Thoracic aorta (tissue), 2 donors: ENCODE measurements at places on chromosomes 7 and 10.

- no peak for DNase-seq
These were observed 391.4 kb upstream of the AKR1E2 start for GRCh38 chr10:4434516-4435071.

DNA sequence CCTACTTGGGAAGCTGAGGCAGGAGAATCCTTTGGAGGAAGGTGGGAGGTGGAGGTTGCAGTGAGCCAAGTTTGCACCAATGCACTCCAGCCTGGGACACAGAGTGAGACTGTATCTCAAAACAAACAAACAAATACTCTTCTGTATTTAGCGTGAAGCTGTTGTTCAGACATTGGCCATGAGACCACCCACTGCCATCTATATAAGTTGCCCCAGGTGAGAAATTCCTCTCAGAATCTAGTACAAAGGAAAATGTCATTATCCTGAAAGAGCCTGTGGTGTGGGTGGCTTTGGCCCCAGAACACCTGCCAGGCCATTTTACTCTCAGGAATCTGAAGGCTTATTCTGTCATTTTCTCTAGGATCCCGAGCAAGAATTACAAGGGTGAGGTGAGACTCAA, 4.0 kb upstream of the FRMD4A start:
- DNase-seq, result no peak

- DNase-seq, result no peak
These were observed 62.3 kb upstream of the ARHGAP12 start for GRCh38 chr10:31990937-31991336.

DNA sequence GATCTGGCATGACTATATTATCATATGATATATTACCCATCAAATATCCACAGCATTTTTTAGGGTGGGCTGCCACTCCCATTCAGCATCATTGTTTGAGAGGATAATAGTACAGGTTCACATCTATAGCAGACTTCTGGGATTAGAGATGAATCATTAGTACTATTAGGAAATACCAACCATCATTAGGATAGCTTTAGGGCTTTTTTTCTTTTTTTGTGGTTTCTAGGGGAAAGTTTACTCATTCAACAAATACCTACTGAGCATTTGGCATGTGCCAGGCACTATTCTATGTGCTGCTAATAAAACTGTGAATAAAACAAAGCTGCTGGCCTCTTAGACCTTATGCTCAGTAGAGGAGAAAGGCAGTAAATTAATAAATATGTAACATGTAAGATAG, 40.6 kb downstream of the NHLRC2 start:
- no peak for DNase-seq

- no peak for DNase-seq
These were observed 110.8 kb downstream of the REEP3 start for GRCh38 chr10:63631991-63632390.

- DNase-seq, result no peak
These were observed 74.6 kb upstream of the NKX6-2 start for GRCh38 chr10:132860532-132860931.

DNA sequence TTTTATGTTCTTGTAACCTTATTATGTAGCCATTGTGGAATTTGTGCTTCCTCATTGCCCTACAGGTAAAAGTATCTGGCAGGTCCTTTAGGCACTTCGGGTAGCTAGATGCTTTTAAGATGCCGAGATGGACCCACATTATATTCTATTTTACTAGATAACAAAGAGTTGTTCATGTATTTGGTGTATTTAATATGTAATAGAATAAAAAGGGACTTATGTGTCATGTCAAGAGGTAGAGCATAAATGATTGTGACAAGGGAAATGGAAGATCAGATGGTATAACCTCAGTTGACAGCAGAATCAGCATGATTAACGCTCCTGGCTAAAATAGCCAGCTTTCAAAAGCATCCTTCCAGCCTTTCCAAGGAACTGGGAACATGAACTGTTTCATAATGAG, 50.6 kb downstream of the NPY start:
- DNase-seq, result no peak

GRCh38 chr7:75969182-75969581, 25.2 kb downstream of the TMEM120A start:
- no peak for DNase-seq

DNA sequence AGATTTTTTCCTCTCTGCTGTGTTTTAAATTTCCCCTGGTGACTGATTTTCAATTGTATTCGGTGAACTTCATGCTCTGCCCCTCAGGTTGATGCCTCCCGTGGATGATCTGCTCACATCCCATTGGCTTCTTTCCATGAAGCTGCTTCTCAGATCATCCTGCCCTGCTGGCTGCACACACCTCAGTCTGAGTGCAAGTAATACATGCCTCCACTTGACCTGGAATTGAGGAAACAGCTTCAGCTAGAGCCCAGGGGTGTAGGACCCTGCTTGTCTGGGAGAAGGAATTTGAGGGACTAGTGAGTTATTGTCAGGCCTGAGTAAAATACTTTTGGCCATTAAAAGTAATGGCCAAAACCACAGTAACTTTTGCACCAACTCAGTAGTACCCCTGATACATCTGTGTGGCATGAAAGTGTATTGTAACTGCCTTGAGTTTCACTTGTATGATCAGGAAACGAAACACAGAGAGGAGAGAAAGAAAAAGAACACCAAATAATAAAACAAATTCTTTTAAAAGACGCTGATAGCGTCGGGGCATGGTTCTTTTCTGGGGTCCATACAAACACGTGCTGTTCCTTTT, 49.4 kb downstream of the SPAM1 start:
- no peak for DNase-seq

- no peak for DNase-seq
These were observed 24.7 kb downstream of the ADCYAP1R1 start for GRCh38 chr7:31076641-31077310.

- no peak for DNase-seq
These were observed 152.4 kb upstream of the CELF2 start for GRCh38 chr10:10865303-10865702.

DNA sequence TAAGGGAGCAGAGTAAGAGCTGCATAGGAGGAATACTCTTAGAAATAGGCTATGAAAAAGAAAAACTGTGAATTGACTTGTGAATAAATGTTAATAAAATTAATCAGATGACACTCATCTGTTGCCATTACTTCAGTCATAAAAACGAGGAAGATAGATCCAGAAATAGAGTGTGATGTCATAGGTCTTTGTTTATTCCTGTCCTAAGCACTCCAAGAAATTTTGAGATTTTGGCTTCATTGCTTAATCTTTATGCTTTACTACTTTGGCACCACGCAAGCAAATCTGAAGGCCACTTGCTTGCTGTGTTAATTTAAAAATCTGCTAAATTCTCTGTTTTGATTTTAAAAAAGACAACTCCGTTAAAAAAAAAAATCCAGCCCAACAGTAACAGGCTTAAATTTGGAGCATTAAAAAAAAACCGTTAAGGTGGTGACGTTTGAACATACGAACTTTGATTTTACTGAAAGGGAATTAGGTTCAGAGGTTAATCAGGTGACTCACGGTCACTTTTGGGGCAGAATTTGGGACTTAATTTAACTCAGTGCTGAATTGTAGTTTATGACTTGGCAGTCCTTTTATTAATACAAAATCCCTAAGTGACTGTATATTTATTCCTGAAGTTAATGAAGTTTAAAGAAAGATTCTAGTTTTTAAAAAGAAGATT, 3.4 kb downstream of the IFRD1 start:
- DNase-seq, result no peak

DNA sequence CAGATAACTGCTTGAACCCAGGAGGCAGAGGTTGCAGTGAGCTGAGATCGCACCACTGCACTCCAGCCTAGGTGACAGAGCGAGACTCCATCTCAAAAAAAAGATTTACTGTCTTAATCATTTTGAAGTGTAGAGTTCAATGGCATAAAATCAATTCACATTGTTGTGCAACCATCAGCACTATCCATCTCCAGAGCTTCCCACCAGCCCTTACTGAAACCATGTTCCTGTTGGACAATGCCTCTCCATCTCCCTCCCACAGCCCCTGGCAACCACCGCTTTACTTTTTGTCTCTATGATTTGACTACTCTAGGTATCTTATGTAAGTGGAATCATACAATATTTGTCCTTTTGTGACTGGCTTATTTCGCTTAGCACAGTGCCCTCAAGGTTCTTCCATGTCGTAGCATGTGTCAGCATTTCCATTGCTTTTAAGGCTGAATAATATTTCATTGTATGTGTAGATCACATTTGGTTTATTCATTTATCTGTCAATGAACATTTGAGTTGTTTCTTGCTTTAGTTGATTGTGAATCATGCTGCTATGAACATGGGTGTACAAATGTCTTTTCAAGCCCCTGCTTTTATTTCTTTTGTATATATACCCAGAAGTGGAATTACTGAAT, 33.1 kb downstream of the NACAD start:
- DNase-seq, result no peak

GRCh38 chr10:61904733-61905725, 3.5 kb downstream of the ARID5B start:
- DNase-seq, result no peak

DNA sequence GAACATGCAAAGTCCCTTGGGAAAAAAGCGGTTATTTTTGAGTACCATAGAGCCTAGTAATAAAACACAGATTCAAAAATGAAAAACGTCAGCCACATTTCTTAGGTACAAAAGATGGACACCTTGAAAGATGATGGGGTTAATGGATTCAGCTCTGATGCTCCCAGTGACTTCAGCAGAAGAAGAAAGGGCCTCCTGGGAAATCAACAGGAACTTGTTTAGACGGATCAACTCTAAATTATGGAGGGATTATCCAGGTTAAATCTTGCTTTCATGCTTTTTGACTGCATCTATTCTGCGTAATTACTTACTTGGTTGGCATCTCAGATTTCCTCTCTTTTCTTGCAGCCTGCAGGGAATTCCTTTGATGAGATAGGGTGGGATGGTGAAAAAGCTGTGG, 82.5 kb downstream of the TMEM178B start:
- no peak for DNase-seq

DNA sequence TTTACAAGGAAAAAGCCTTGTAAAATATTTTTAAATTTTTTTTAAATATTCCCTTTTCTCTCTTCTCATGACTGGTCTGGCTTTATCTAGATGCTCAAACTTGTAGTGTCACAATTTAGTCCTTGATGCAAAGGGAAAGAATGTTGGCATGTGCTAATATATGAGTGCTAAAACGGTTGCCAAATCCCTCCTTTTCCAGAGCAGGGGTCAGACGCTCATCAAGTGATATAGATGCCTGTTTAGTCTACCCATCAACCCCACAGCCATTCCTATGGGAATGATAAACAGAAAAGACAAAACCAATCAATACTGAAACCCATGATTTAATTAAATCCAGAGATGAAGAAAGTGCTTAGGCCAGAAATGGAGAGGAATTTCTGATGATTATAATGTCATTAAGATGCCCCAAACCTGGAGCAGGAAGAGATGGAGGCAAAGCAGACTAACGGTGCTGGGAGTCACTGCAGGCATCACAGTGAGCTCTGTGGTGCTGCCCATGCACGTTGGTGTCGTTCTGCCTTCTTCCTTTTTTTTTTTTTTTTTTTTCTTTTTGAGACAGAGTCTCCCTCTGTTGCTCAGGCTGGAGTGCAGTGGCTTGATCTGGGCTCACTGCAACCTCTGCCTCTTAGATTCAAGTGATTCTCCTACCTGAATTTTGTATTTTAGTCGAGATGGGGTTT, 210.1 kb upstream of the STK17A start:
- DNase-seq, result no peak
